Sigmoid colon (tissue), 7 donors: ENCODE measurements at places on chromosomes 4 and X.

GRCh38 chr4:14910411-14910810, 91.9 kb upstream of the CPEB2 start:
- DNase-seq = no peak
- no peaks in the 10 kb centered on the region for H3K36me3 ChIP-seq
- no peaks in the 10 kb centered on the region for H3K4me1 ChIP-seq
- H3K4me3 ChIP-seq = no peak overlapping the region
- no peaks in the 10 kb centered on the region for H3K27me3 ChIP-seq

DNA sequence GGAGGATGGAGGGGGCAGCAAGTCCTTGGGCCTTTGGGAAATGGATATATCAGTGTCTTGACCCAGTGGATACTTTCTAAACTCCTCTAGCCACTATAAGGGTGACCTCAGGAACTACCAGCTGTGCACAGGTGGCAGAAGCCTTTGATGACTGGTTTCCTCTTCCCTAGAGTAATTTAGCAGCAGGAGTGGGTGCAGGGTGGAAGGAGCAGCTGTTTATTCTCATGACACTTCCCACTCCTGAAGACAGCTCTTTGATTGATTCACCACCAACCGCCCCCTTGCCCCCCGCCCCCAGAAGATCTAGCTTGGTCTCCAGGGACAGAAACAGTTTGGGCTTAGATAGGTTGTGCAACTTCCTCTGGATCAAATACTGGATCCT, 63.0 kb downstream of the GPC3 start:
- H3K4me1 ChIP-seq = no peaks in the 10 kb centered on the region
- no peaks in the 10 kb centered on the region for H3K36me3 ChIP-seq
- H3K27ac ChIP-seq = no peak overlapping the region
- DNase-seq = no peak
- H3K27me3 ChIP-seq = no peaks in the 10 kb centered on the region

DNA sequence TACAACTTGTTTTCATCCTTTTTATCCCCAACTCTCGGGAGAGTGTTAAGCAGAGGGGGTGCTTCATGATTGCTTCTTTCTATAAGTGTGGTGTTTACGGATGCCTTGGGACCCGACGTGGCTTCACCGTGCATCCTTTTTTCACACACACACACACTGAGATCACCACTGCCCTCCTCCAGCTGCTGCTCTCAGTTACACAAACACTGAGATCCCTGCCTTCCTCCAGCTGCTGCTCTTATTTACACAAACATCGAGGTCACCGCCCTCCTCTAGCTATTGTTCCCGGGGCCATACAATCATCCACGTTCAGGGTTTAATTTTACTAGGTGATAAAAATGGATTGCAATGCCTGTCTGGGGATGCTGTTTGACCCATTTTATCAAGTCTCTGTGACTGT, 155.4 kb upstream of the FAM9B start:
- DNase-seq = no peak
- no peaks in the 10 kb centered on the region for H3K4me1 ChIP-seq
- no peaks in the 10 kb centered on the region for H3K27me3 ChIP-seq

DNA sequence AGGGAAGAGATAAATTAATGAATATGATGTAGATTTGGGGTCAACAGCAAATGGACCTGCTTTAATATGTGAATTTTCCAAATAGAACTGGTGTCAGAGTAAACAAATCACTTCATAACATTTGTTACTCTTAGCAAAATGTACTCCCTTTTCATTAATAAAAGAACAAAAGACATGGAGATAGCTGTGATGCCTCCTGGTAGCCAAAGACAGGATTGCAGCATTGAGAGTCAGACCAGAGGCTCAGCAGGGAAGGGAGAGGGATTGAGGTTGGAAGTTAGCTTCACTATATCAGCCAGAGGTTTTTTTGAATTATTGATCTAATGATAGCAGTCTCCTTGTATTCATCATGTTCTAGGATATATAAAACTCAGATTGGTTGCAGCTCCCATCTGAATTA, 17.4 kb upstream of the RAB40A start:
- H3K4me1 ChIP-seq = no peaks in the 10 kb centered on the region
- H3K27me3 ChIP-seq = no peaks in the 10 kb centered on the region
- DNase-seq = no peak

GRCh38 chr4:162912482-162912881, 254.2 kb downstream of the NAF1 start:
- no peak overlapping the region for H3K4me3 ChIP-seq
- H3K27ac ChIP-seq = no peak overlapping the region
- no peak for DNase-seq
- H3K27me3 ChIP-seq = no peaks in the 10 kb centered on the region
- no peaks in the 10 kb centered on the region for H3K4me1 ChIP-seq

- H3K36me3 ChIP-seq = peaks cover 3% of the 10 kb centered on the region
- H3K27me3 ChIP-seq = no peaks in the 10 kb centered on the region
- no peak overlapping the region for H3K4me3 ChIP-seq
- DNase-seq = no peak
- H3K27ac ChIP-seq = no peak overlapping the region
Measured at GRCh38 chrX:41200785-41201184, 115.5 kb downstream of the USP9X start.

GRCh38 chr4:13906727-13907126, 279.2 kb upstream of the BOD1L1 start:
- H3K4me3 ChIP-seq = no peak overlapping the region
- no peaks in the 10 kb centered on the region for H3K27me3 ChIP-seq
- H3K4me1 ChIP-seq = peaks cover 10% of the 10 kb centered on the region
- no peak overlapping the region for H3K27ac ChIP-seq
- DNase-seq = no peak
- H3K36me3 ChIP-seq = no peaks in the 10 kb centered on the region

DNA sequence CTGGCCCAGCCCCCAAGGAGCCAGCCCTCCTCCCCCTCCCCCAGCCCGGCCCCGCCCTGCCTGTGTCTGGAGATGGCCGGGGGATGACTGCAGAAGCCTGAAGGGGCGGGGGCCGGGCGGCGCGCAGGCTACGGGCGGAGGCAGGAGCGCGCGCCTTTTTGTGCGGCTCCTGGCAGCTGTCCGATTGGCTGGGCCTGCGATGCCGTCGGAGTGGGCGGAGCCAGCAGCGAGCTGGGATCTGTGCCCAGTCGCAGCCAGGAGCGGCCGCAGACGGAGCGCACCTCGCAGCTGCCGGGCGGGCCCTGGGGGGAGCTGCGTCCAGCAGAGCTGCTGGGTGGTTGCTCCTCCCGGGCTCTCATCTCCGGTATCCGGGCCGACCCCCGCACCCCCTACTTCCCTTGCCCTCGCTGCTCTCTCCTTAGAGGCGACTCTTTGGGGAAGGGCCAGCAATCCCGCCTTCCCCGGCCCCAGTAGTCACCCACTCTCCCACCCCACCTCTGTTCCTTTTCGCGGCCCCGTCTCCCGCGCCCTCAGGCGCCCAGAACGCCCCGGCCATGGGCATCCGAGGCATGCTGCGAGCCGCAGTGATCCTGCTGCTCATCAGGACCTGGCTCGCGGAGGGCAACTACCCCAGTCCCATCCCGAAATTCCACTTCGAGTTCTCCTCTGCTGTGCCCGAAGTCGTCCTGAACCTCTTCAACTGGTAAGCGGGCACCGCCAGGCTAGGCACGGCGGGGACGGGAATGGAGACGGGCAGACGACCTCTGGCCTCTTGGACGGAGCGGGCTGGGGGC, at the start of gene GABRQ:
Gene GABRQ, plus strand, starts transcription at position 247 of the 794 bp plus-strand sequence. Its CDS starts 308 bp downstream, at position 555.
- no peak for DNase-seq

DNA sequence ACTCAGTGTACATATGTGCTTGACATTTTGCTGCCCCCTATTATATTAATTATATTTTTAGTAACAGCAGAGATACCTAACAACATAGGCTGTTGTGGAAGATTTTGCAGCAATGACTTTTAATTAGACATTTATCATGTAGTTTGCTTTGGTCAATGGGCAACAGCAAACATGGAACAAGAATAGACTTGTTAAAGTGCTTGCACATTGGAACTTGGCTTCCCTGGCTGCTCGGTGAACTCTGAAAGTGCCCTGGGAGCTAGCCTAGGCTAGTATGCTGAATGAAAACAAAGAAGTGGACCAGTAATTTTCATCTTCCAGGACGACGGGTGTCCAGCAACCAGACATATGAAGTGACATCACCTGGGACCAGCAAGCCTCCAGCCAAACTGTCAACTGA, 1157.1 kb downstream of the ARAP2 start:
- H3K4me3 ChIP-seq = no peak overlapping the region
- no peaks in the 10 kb centered on the region for H3K4me1 ChIP-seq
- DNase-seq = no peak
- no peaks in the 10 kb centered on the region for H3K36me3 ChIP-seq
- H3K27me3 ChIP-seq = no peaks in the 10 kb centered on the region
- H3K27ac ChIP-seq = no peak overlapping the region

- no peak for DNase-seq
- H3K4me1 ChIP-seq = no peaks in the 10 kb centered on the region
- no peaks in the 10 kb centered on the region for H3K36me3 ChIP-seq
- H3K27ac ChIP-seq = no peak overlapping the region
- H3K27me3 ChIP-seq = no peaks in the 10 kb centered on the region
Measured at GRCh38 chrX:28273736-28274135, 292.5 kb upstream of the DCAF8L1 start.

DNA sequence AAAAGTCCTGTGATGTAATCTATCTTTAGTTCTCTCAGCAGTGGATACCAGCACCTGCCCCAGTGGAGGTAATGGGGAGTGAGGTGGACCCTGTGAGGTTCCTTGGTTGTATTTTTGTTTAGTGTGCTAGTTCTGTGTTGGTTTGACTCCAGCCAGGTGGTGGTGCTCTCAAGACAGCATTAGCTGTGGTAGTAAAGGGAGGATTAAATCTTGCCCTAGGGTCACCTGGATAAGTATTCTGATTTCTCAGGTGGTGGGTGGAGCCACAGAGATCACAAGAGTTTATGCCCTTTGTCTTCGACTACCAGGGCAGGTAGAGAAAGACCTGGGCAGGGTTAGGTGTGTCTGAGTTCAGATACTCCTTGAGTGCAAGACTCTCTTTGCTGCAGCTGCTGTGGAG, 176.3 kb upstream of the EDA2R start:
- DNase-seq = no peak
- no peaks in the 10 kb centered on the region for H3K4me1 ChIP-seq
- H3K4me3 ChIP-seq = no peak overlapping the region
- H3K36me3 ChIP-seq = no peaks in the 10 kb centered on the region
- H3K27me3 ChIP-seq = no peaks in the 10 kb centered on the region

DNA sequence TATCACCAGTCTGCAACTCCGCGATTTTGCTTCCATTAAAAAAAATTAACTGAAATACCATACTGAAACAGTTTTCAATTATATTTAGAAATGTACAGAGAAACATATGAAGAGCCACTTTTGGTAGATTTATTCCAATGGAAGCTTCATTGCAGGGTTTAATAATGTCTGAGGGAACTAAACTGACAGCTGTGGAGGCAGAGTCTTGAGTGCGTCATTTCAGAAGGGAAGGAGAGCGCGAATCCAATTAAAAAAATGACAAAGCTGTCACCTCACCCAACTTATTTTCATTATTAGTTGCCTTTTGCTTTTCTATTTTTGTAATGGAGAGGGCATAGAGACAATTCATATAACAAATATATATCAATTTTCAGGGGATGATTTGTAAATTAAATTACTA, 104.0 kb downstream of the UNC5C start:
- no peaks in the 10 kb centered on the region for H3K27me3 ChIP-seq
- no peaks in the 10 kb centered on the region for H3K36me3 ChIP-seq
- H3K27ac ChIP-seq = no peak overlapping the region
- no peak overlapping the region for H3K4me3 ChIP-seq

- H3K27ac ChIP-seq = no peak overlapping the region
- H3K27me3 ChIP-seq = no peaks in the 10 kb centered on the region
- no peaks in the 10 kb centered on the region for H3K4me1 ChIP-seq
Measured at GRCh38 chrX:45329217-45329616, 128.5 kb upstream of the DIPK2B start.

DNA sequence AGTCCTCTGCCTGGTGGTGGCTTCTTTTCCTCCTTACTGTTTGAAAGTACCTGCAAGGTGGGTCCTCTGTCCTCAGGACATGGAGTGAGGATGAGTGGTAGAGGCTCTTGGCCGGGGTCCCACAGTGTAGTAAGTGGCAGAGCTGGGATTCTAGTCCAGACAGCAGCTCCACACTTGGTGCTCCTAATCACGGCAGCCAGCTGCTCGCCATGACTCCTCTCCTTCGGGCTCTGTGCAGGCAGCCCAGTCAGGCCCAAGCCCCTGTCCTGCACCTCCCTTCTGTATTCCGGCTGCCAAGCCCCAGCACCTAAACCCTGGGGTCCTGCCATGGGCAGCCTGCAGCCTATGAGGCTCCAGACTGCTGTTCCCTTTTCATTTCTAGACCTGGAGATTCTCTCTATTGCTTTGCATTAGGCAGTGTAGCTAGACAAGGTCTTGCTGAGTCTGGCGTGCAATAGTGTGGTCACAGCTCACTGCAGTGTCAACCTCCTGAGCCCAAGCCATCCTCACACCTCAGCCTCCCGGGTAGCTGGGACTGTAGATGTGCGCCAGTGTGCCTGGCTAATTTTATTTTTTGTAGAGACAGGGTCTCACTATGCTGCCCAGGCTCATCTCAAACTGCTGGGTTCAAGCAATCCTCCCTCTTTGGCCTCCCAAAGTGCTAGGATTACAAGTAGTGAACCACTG, 24.9 kb downstream of the NSD2 start:
- no peak overlapping the region for H3K27ac ChIP-seq
- DNase-seq = no peak
- no peaks in the 10 kb centered on the region for H3K4me1 ChIP-seq
- H3K4me3 ChIP-seq = no peak overlapping the region
- H3K36me3 ChIP-seq = no peaks in the 10 kb centered on the region
- H3K27me3 ChIP-seq = no peaks in the 10 kb centered on the region

DNA sequence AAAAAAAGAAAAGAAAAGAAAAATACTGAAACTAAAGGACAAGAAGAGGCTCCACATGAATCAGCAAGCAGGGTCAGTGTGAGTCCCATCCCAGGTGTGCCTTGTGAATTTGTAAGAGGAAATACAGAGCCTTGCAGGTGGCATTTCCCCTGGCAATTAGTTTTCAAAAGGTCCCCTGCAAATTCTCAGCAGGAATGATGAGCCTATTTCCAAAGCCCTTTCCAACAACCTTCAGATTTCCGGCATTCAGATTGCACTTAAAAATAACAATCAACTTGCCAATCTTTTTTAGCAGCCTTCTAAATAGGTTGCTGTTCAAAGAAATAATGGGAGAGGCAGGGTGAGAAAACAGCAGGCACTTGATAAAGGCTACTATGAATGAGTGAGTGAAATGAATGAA, 66.4 kb upstream of the OR13H1 start:
- H3K36me3 ChIP-seq = no peaks in the 10 kb centered on the region
- DNase-seq = no peak
- H3K27me3 ChIP-seq = no peaks in the 10 kb centered on the region
- no peaks in the 10 kb centered on the region for H3K4me1 ChIP-seq
- no peak overlapping the region for H3K27ac ChIP-seq

- H3K27me3 ChIP-seq = no peaks in the 10 kb centered on the region
- DNase-seq = no peak
- no peak overlapping the region for H3K27ac ChIP-seq
Measured at GRCh38 chr4:16804581-16804980, 93.9 kb downstream of the LDB2 start.

GRCh38 chrX:118551426-118551825, 55.8 kb downstream of the DOCK11 start:
- H3K4me3 ChIP-seq = no peak overlapping the region
- DNase-seq = no peak

- DNase-seq = no peak
- H3K4me3 ChIP-seq = no peak overlapping the region
- no peaks in the 10 kb centered on the region for H3K27me3 ChIP-seq
- H3K36me3 ChIP-seq = no peaks in the 10 kb centered on the region
Measured at GRCh38 chr4:76729980-76730379, 168.0 kb downstream of the SOWAHB start.
